GOT3 (cell line): ENCODE measurements at places on chromosomes 12 and 14.

GRCh38 chr14:43147485-43147884, 1359.6 kb downstream of the FSCB start:
- DNase-seq = no peak

- DNase-seq = no peak
These were observed 812.4 kb downstream of the NRXN3 start for GRCh38 chr14:78982551-78982950.

DNA sequence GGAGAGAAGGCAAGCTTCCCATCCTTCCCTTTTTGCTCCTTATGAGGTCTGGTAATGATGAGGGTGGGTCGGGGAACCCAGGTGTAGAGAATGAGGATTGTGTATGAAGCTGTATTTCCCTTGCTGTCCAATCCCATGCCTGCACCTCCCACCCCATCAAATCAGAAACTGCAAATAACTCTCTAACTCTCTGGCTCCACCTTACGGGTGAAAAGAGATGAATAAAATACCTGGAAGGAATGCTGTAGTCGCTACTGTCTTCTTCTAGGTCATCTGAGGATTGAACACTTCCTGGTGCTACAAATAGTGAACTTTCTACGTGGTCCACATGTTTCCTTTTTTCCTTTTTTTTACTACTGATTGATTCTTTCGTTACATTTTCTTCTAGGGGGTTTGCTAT, 38.9 kb upstream of the DICER1 start:
- DNase-seq = no peak

DNA sequence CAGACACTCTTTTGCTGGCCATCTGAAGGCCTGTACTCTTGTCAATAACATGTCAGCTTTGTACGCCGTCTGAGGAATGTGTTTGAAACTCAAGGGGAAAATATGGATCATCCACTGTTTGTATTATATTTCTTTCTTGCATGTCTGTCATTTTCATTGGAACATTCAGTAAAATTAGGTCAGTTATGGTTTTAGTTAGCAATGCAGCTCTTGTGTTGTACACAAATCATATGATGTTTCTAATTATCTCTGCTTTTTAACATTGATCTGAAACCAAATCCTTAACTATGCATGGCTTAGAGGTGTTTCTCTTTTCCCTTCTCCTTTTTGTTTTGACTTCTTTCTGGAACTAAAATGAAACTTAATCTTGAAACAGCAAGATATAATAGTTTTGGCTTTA, 333.6 kb upstream of the PRICKLE1 start:
- no peak for DNase-seq

- DNase-seq = no peak
These were observed 7.1 kb upstream of the PRPH start for GRCh38 chr12:49287876-49288275.

DNA sequence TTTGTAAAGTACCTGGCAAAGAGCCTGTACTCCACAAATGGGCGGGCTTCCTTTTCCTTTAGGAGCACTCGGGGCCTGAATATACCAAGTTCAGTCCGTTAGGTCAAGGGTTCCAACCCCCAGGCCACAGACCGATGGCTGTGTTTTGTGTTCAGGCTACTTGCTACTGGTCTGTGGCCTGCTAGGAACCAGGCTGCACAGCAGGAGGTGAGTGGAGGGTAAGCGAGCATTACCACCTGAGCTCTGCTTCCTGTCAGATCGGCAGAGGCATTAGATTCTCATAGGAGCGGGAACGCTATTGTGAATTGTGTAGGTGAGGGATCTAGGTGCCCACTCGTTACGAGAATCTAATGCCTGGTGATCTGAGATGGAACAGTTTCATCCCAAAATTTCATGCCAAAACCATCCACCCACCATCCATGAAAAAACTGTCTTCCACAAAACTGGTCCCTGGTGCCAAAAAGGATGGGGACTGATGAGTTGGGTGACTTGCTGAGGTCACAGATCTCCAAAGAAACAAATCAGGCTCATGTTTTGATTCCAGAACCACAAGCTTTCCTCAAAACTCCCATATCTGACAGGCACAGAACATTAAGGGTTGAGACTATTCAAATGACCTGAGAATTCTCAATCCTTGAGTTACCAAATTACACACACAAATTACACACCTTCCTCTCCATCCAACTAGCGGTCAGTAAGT, 4.2 kb downstream of the CSRP2 start:
- no peak for DNase-seq
